ENCODE measurements at places on chromosomes 13 and 19. TPM values are rescaled to one million over a fixed set of nuclear protein-coding genes. Genes with fewer than 3 reads are reported as not detected.

DNA sequence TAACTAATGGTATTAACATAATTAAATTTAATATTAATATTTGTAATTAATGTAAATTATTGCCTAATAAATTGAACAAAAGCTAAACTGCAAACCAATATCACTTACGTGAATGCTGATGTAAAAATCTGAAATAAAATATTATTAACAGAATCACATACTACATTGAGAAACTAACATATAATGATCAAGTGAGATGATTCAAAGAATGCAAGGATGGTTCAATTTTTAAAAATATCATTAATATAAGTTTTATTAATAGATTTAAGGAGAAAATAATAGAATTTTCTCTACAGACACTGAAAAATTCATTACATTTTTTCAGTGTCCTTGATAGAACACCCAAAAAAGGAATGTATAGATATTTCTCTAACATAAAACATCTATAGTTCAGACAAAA is 23.5 kb upstream of the EBPL start:
- H3K4me3 ChIP-seq, result no peak overlapping the region
- no peak overlapping the region for H3K27ac ChIP-seq
- H3K4me1 ChIP-seq, result no peaks in the 10 kb centered on the region
- H3K27me3 ChIP-seq, result no peaks in the 10 kb centered on the region
- H3K36me3 ChIP-seq, result peaks cover 31% of the 10 kb centered on the region

Gene VAV1
- total RNA-seq, result not detected

DNA sequence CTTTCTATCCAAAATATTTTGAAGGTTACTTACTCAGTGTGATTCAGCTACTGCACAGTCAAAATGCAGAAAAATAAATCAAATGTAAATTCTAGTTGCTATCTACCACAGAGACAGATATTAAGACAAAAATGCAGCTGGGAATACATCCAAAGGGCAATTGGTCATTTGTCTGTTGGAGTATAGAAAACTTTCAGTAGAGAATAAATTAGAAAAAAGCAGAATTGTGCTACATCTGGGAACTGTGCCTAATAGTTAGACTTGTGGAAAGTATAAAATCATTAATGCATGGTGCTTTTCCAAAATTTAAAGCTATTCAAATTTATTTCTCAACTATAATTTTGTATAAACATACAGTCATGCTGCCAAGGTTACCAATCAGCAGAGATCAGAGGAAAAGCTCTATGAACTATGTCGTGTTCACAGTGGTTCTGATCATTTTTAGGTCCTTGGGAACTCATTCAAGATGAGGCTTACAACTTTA is 1635.8 kb downstream of the PCDH9 start:
- no peak overlapping the region for H3K4me3 ChIP-seq
- H3K27ac ChIP-seq, result no peak overlapping the region
- no peaks in the 10 kb centered on the region for H3K27me3 ChIP-seq
- no peaks in the 10 kb centered on the region for H3K36me3 ChIP-seq
- peaks cover 23% of the 10 kb centered on the region for H3K4me1 ChIP-seq

Gene WTIP
- 29.4 TPM for total RNA-seq

DNA sequence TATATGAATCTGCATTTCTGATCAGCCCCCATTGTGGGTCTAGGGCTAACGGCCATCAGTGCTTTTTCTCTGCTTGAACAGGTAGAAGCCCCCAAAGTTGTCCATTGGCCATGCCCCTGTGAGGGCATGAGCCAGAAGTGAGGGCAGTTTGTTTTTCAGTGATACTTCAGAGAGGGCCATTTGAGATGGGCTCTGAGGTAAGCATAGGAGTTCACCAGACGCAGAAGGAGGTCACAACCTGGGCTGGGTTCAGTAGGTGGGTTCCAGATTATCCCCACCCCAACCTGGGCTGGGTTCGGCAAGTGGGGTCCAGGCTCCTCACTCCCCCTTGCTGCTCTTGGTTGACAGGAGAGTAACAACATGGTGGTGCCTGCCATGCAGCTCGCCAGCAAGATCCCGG is 33.4 kb downstream of the MAU2 start:
- no peak for DNase-seq
- no peaks in the 10 kb centered on the region for H3K4me1 ChIP-seq
- H3K27me3 ChIP-seq, result no peaks in the 10 kb centered on the region
- no peak overlapping the region for H3K4me3 ChIP-seq
- no peak overlapping the region for H3K27ac ChIP-seq
- H3K36me3 ChIP-seq, result peaks cover 39% of the 10 kb centered on the region
